SIG-M5 (cell line): ENCODE measurements at places on chromosomes 4 and X.
A peak's percentile ranks its signal among the peaks of the same experiment; 100 is the strongest.

GRCh38 chrX:18895189-18895951 lies 88.5 kb downstream of the PHKA2 start:
- no peak for DNase-seq

GRCh38 chr4:61853041-61853440 lies 652.9 kb downstream of the ADGRL3 start:
- no peak for DNase-seq

DNA sequence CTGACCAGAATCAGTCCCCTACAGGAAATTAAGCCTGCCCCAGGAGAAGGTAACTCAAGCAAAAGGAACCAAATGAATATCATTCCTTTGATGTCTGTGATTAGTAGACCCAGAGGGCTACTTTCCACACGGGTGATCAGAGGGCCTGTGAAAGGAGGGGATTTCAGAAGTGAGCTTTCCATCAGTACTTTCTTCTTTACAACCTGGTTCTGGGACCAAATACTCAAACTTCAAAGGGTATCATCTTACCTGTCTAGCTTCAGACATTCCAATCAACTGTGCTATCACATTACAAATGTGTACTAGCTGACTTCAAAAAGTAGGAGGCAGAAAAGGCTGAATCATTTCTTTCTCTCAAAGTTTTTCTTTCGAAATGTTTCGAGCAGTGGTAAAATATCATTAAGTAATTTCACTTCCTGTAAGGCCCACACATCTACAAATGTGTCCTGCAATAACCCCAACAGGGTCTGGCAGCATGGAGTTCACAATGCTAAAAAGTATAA lies 23.9 kb downstream of the ACSL4 start:
- DNase-seq, result peak; percentile 38

DNA sequence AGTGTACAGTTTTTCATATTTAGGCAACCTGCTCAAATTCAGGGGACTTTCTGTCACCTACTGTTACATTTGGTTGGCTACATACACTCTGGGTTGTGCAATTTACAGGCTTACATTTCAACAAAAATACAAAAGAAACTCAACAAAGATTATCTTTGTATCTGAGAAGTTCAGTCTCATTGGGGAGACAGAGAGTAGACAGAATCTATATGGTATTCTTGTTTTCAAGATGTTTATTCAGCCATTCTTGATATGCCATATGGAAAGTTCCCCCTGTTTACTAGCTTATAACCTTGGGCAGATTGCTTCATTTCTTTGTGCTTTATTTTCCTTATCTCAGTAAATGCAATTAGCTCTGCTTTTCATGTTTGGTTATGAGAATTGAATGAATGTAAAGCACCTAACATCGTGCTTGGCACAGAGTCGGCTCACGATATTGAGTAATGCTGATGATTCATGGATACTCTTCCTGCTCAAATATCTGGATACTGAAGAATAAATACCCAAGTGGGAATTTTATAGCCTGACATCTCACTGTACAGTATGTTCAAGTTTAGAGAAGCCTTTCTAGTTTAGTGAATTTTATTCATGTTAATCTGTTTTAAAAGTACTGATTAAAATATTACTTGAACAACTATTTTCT lies 96.5 kb upstream of the PACRGL start:
- DNase-seq, result no peak

DNA sequence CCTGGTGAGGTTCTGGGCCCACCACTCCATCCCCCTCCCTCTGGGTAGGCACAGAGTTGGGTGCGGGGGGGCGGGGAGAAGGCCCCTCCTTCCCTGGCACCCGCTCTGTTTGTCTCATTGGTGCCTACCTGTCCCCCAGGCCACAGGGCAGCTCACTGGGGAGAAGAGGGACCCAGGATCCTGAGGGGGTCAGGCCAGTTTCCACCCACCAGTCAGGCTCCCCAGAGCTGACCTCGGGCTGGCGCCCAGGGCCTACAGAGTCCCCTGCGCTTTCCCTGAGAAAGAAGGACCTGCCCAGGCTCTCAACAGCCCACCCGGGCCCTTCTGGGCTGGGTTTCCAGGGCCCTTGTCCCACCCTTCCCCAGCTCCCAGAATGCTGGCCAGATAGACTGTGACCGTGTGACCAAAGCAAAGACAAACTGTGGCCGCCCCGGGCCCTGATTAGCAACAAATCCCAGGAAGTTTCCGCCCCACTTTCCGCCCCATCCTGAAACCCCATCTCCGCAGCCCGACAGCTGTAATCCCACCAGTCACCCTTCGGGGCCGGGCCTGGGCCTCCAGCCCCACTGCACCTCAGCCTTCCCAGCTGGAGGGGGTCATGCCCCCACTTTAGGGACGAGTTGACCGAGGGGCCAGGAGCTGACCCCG lies 33.8 kb upstream of the FGFR3 start:
- no peak for DNase-seq

DNA sequence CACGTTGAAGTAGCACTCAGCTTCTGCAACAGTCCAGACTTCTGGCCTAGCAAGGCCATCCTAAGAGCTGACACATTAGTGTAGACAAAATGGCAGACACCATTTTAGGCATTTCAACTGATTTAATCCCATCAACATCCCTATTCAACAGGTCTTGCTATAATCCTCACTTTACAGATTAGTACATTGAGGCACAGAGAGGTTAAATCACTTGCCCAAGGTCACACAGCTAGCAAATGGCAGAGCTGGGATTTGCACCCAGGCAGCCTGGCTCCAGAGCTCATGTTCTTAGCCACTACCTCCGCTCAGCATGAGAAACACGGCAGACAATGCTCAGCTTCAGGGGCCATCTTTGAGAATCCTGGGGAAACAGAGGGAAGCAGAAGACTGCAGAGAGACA lies 107.9 kb upstream of the TRIM2 start:
- no peak for DNase-seq

DNA sequence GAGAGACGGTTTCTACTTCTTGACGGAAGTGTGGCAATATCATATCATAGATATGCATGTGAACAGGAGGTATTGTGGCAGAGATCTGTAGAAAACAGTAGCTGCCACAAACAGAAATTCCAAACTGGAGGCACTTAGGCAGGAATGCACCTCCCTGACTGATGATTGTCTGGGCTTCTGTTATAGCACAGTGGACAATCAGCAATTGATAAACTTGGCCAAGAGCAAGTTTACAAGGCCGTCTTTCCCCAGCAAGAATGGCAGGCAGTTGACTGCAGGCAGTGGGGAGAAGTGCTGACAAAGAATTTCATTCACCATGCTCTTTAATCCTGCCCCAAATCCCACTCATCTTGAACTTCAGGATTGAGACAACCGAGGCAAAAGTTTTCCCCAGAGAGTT lies 114.4 kb upstream of the STOX2 start:
- DNase-seq, result no peak

- DNase-seq, result no peak
Measured at GRCh38 chrX:19019996-19020395, 36.1 kb upstream of the PHKA2 start.

DNA sequence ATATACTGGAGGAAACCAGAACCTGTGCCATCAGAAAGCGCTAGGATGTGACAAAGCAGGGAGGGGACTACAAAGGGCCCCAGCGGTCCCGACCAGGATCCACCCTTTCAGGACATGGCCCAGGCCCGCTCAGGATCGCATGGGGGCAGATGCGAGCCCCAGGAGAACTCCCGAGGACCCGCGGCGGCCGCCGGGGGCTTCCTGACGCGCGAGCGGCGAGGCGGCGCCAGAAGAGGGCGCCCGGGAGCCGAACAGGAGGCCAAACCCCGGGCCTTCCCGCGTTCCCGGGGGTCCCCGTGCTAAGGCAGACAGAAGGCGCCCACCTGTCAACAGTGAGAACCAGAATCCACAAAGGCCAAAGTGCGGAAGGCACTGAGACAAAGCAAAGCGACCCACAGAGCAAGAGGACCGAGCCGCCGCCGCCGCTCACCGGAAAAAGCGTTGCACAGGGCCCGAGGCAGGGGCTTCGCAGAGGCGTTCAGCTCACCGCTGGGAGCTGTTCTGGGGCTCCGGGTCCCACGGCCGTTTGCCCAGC lies 7.3 kb upstream of the OPN1LW start:
- DNase-seq, result no peak

GRCh38 chr4:160831165-160831922 lies 1332.5 kb downstream of the FSTL5 start:
- no peak for DNase-seq

- DNase-seq, result no peak
Measured at GRCh38 chr4:168441412-168441811, 38.9 kb downstream of the DDX60L start.

GRCh38 chr4:189367832-189368231 lies 572.8 kb upstream of the FRG1 start:
- no peak for DNase-seq

DNA sequence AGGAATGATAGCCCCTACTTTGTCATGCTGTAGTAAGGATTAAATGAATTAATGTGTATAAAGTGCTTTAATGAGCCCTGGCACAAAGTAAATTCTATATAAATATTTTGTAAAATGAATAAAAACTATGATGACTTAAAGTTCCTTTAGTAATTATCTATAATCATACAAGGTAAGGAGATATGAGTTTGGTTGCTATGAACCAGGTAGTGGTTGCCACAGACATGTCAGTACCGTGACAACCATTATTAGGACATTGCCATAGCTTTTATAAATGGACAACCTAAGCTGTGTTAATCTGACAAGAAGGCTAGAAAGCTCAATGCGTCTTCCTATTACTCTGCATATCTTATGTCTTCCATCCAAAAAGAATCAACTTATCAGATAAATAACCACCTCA lies at the start of gene ARL13A:
ARL13A (plus strand) TSS at position 301 of the 400 bp plus-strand sequence. CDS start 3,982 bp downstream, outside the sequence.
- no peak for DNase-seq

- DNase-seq, result no peak
Measured at GRCh38 chrX:153381684-153382532, 19.2 kb downstream of the PNMA6E start.

DNA sequence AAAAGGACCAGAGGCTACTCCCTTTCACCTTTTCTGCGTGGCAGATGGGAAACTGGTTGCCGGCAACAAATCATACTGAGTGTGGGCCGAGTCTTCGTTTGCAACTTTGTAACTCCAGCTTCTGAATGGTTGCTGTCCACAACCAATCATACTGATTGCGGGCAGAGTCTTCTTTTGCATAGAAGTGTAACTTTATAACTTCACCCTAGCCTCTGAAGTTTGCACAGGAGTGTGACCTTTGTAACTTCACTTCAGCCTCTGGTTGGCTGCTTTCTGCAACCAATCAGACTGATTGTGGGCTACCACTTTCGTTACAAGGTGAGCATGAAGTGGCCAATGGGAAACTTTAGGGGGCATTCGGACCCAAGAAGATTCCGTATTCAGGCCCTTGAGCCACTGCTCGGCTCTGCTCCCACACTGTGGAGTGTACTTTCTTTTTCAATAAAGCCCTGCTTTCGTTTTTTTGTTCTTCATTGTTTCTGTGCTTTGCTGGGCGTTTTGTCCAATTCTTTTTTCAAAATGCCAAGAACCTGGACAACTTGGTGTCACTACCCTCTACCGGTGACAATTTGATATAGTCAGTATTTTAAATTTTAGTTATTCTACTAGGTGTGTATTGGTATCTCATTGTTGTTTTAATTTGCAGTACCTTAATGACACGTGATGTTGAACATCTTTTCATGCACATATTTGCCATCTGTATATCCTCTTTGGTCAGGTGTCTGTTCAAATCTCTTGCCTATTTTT lies 9.0 kb upstream of the PAGE5 start:
- no peak for DNase-seq

- DNase-seq, result no peak
Measured at GRCh38 chr4:183098019-183098722, 886 bp upstream of the WWC2 start.

GRCh38 chr4:112726041-112726440 lies 89.1 kb downstream of the LARP7 start:
- DNase-seq, result no peak

- DNase-seq, result no peak
Measured at GRCh38 chrX:149513825-149514428, 8.8 kb upstream of the IDS start.

GRCh38 chrX:153688911-153689590 lies 1.3 kb downstream of the SLC6A8 start:
- DNase-seq, result no peak

GRCh38 chr4:138645289-138645688 lies 370.3 kb upstream of the NOCT start:
- no peak for DNase-seq

- no peak for DNase-seq
Measured at GRCh38 chr4:172127168-172127567, 314.0 kb downstream of the GALNTL6 start.

DNA sequence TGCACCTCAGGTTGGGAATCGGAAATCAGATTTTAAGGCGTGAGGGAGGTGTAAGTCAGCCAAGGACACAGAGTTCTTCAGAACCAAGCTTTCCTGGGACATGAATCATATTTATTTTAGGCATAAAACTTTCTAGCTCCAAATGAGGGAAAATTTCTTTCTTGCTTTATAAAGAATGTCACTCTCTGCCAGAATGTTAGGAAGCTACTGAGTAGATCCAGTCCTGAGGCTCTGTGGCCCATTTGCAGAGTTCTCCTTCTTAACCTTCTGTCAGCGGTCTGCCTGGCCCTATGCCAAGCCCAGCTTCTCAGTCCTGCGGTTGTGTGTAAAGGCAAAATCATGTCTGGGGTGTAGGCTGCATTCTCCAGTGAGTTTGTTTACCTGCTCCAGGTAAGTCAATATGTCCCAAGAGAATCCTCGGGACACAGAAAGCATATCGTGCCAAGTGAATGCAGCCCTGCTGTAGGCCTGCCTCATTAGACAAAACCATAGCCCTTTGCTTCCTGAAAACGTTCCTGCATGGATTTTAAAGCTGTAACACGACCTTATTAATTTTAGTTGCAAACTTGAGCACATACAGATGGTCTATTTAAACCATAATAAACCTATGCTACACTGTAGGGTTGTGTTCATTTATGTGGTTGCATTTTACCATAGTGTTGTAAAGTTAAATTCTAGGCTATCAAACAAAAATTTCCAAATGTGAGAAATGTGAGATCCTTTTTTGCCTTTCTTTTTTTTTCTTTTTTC lies 29.2 kb upstream of the CCNI start:
- DNase-seq, result no peak

DNA sequence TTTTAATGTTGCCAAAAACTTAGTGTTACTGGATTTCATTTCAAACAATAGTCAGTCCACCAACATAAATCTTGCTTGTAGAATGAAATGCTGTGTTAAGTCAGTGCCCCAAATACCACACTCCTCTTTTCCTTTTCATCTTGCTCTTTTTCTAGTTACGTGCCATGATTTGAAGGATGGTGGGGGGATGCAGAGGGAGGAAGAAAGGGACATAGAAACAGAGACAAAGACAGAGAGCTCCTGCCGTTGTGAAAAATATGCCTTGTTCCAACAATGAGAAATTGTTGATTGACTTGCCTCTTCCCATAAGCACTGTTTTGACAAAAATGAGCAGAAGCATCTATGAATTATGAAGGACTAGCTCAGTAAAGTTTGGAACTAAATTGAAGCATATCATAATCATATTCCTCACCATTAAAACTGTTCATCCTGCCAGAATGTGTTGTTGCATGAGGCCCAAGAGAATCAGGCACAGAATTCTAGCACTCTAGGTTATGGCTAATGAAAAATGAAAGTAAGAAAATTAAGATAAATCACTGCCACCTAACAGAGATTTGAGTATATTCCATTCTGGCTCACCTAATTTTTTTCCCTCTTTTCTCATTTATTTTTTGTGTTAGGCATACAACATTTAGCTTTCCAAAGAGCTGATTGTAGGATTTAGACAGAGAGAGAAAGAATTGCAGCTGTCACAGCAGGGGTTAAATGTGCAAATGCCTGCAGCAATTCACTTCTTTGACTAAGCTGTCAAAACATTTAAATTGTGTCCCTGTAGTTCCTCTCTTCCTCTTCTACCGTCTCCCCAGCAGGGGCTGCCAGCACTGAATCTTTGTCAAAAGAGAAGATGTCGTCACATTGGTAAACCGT lies 111.6 kb upstream of the PTPN13 start:
- DNase-seq, result no peak
